ENCODE measurements at places on chromosomes 6 and 20.

- no peak for DNase-seq
Measured at GRCh38 chr6:70210462-70210861, 92.4 kb downstream of the COL9A1 start.

DNA sequence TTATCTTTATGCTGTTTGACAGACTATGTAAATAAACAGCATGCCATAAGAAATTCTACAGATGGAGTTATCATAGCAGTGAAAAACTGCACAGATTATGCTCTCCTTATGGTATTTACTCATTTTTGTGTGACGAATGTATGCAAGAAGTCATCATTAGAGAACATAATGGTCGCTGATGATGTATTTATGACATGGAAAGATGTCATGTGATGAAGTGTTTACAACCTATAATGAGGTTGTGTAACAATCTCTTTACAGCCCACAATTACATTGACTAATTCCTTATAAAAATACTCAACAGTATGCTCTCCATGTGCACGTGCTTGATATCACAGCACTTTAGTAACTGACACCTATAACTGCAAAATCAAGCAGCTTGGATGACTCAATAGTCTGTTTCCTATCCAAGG, 192.4 kb downstream of the BMP2 start:
- no peak for DNase-seq

DNA sequence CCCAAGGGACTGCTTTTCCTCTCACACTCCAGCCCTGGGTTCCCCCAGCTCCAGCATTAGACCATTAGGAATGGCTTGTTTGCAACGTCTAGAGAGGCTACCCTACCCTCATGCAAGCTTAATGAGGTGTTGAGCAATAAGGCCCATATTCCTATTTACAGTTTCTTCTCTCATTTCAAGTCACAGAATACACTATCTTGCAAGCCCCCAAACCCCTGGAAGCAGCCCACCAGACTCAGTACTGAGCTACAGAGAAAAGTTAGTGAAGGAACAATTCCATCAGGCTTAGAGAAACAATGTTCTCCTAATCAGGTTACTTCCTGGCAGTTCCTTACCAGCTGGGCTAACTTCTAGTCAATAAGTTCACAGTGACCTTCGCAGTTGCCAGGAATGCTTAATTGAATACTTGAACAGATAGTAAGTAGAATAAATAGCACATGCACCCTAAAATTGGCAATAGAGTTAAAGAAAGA, 606.5 kb upstream of the NOX3 start:
- DNase-seq, result no peak

GRCh38 chr20:44296011-44296410, 15.0 kb downstream of the FITM2 start:
- DNase-seq, result no peak

DNA sequence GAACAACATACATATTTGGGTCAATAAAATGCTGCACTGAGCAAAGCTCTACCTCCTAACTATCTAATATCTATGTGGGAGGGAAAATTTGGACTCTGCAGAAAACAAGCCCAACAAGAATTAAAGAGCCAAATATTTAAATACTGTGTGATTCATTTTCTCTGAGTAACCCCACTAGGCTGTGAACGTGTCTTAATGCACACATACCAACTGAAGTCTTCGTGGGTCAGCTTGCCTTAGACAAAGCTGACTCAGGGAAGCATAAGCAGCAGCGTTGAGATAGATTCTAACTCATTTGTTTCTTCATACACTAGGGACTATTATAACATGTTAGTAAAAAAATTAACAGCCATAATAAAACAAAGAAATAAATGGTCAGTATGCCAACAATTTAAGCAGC, 114.3 kb downstream of the GJA1 start:
- peak; percentile 30 for DNase-seq

- DNase-seq, result peak; percentile 92
Measured at GRCh38 chr6:156953479-156954146, 176.4 kb downstream of the ARID1B start.

- no peak for DNase-seq
Measured at GRCh38 chr6:30113003-30113759, at the start of gene TRIM31. TSS of gene TRIM31 (minus strand) at chr6:30113090. CDS start at chr6:30112805, 285 bp downstream.

GRCh38 chr6:225121-225721, 67.1 kb upstream of the DUSP22 start:
- peak; percentile 65 for DNase-seq

DNA sequence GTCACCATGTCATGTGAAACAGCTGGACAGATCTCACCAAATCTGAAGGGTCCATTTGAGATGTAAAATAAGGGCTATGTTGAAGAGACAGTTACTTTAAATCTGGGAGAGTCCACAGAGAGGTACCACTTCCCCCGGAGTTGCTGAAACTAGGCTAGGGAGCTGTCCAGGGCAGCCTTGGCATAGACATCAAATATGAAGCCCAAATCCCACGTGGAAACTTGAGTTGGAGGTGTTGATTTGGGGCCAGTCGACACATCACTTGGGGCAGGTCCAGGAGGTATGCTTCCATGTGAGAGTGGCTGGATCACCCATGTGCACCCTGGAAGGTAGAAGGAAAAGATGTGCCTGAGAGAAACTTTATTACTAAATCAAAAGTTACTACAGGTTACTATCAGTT, 12.0 kb upstream of the SERPINB9 start:
- DNase-seq, result no peak

GRCh38 chr20:49750611-49751396, 37.1 kb upstream of the B4GALT5 start:
- DNase-seq, result no peak

DNA sequence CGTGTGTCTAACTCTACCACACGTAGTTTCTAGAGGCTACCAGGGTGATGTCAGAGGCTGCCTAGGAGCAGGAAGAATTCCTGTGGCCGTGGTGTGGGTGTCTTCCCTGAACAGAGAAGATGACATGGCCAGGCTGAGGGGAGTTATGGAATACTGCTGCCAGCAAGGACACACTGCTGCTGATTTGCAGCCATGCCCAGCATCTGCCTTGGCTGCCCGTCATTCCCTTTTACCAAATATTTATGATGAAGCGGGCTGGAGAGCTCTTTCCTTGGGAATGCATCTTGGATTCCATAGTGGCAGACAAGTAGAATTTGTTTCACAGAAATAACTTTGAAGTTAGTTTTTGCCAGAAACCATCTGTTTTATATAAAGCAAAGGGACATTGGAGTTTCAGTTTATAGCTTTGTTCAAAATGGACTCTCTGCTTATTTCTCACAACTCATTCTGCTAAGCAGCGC, 80.8 kb upstream of the VSTM2L start:
- DNase-seq, result peak; percentile 33

GRCh38 chr6:25709761-25710160, 44.8 kb upstream of the SLC17A4 start:
- no peak for DNase-seq

DNA sequence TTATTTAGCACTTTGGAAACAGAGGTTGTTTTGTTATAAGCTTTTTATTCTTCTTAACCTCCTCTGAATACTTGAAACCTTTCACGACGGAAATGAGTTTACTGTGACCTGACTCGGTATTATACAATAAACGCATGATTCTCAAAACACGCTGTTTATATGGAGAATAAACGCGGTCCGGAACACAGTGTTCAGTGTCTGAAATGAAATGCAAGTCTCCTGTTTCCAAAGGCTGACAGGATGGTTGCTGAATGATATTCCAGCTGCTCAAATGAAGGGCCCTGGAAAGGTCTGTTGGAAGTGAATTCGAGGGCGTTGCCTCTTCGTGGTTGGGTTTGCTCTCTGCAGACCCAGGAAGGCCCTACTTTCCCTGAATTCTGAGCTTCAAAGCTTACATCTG, 83.4 kb downstream of the RSPH3 start:
- DNase-seq, result no peak

GRCh38 chr6:29792123-29793035, 35.2 kb upstream of the HLA-G start:
- DNase-seq, result no peak

- DNase-seq, result peak; percentile 2
Measured at GRCh38 chr6:130776287-130776925, 50.8 kb upstream of the SMLR1 start.

- no peak for DNase-seq
Measured at GRCh38 chr20:21269772-21270171, 33.4 kb upstream of the XRN2 start.

DNA sequence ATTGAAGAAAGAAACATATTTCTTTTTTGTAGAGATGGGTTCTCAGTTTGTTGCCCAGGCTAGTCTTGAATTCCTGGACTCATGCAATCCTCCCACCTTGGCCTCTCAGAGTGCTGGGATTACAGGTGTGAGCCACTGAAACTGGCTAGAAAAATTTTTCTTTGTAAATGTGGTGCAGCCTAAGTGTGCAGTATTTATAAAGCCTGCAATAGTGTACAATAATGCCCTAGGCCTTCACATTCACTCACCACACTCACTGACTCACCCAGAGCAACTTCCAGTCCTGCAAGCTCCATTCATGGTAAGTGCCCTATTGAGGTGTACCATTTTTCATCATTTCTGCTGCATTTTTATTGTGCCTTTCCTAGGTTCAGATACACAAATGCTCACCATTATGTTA, 31.4 kb downstream of the NHSL1 start:
- DNase-seq, result peak; percentile 52

- DNase-seq, result no peak
Measured at GRCh38 chr6:163963205-163964120, 548.9 kb downstream of the QKI start.

- DNase-seq, result no peak
Measured at GRCh38 chr20:63494420-63495166, 4.3 kb downstream of the EEF1A2 start.

DNA sequence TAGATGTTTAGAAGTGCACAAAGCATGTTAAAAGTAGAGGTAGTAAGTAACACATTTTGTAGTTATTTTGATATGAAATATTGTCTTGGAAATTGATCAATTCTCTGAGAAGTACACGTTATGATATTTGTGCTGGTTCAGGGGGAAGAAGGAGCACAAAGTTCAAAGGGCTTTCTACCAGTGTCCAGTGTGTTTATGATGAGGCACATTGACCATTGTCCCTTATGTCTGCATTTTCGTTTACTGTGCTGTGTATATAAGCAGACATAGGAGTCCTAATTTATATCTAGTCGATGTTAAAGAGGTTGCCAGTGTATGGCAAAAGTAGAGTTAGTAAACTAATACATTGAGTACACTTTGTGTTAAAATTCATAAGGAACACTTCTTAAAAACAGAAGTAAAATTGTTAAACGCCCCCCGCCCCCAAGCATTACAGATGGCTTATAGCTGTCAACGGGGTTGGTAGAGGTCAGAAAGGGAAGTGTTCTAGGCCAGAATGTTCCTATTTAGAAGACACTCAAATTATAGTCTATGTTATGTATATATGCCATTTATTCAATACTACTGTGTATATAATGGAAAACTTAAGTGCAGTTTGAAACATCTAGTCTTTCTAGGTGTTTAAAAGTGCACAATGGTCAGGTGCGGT, 13.3 kb upstream of the HMGN4 start:
- no peak for DNase-seq

- peak; percentile 81 for DNase-seq
Measured at GRCh38 chr20:31722257-31723068, at the start of gene BCL2L1. TSS of gene BCL2L1 (minus strand) at chr20:31722868. CDS start at chr20:31722218, 650 bp downstream.

DNA sequence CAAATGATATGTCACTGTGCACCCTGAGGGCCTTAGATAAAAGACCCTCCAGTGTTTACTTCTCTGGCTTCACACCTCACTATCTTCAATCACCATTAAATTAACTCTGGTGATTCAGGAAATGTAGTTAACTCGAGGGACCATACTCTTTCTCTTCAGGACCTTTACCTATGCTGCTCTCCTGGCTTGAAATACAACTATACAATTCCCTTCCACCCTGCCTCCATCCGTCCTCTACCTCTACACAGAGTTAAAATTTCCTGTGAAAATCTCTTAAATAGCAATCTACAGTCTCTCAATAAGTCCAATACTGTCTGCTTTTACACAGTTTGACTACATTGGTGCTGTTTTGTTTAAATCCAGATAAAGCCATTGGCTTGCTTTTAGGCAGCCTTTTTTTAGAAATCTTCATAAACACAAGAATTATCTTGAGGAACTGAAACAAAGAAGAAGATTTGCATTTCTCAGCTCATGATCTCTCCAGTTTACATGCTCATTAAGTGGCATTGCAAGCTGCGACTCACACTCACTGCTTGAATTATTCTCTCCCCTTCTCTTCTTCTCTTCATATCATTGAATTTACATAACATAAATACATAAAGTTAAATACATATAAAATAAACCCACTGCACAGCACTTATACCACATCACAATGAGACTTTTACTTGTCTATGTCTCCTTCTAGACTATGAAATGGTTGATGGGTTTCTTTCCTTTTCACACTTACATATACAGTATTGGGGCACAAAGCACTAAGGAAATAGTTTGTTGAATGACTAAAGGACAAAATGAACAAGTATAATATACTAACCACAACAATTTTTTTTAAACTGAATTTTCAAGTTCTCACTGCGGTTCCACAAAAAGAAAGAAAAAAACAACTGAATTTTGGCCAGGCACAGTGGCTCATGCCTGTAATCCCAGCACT, 239.0 kb upstream of the KCNQ5 start:
- no peak for DNase-seq

DNA sequence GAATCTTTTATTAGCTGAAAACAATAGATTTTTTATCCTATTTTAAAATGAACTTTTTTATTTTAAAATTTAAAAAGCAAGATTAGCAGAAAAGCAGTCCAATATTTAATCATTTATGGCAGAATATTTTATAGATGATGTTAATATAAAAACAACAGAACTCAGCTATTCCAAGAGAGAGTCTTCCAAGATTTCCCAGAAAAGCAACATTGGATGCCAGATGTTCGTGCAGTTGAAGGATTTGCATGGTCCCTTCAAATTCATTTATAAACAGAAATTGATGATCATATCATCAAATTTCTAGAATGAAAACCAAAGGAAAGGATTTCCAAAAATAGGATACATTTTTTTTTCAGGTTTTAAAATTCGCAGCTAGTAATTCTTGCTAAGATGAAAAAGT, 25.4 kb upstream of the CNKSR3 start:
- DNase-seq, result no peak

DNA sequence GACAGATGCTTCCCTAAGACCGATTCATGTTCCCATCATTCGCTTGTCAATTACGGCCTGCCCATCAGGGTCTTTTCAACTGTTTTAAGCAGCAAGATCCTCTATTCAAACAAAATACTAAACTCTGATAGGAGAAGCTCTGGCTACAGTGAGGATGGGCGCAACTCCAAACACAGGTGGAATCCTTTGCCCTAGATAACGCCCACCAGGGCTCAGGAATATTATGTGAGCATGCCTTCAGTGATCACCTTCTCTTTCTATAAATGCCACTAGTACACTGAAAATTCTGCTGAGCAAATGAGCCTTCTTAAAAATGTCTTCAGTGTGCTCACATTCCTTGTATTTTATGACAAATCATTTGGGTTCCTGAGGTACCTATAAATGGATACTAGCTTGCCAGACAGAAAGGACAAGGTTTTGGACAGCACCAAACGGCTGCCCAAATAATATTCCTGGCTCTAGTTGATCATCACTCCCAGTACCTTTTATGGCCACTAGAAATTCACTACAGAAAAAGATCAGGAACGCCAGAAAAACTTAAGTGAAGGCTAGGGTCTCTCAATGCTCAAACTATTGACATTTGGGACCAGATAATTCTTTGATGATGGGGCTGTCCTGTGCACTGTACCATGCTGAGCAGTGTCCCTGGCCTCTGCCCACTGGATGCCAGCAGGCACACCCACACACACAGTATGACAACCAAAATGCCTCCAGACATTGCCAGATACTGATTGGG, 13.1 kb downstream of the ZNF217 start:
- DNase-seq, result no peak

- peak; percentile 73 for DNase-seq
Measured at GRCh38 chr20:1900321-1900801, 5.2 kb downstream of the SIRPA start.

GRCh38 chr6:107625264-107625663, 135.3 kb downstream of the SOBP start:
- no peak for DNase-seq

GRCh38 chr20:20548527-20549266, 163.7 kb downstream of the RALGAPA2 start:
- DNase-seq, result no peak

Measured in HT1080 (cell line).